Activated naive CD4-positive, alpha-beta T cell treated with anti-CD3 and anti-CD28 coated beads, Interleukin-2, amount 10 ng/mL, durations not matched to agents 7 days and 5 days (primary cell): ENCODE measurements at places on chromosomes 11 and 22.

- no peak for DNase-seq
Measured at GRCh38 chr11:35820614-35821013, 123.2 kb upstream of the LDLRAD3 start.

- DNase-seq: no peak
Measured at GRCh38 chr22:40955571-40955970, 4.4 kb downstream of the RBX1 start.

GRCh38 chr22:25068707-25069106 is 116.2 kb downstream of the KIAA1671 start:
- peak; percentile 74 for DNase-seq

- no peak for DNase-seq
Measured at GRCh38 chr22:45238076-45238956, 2.4 kb downstream of the KIAA0930 start.

- DNase-seq: no peak
Measured at GRCh38 chr11:121588747-121589146, 136.0 kb upstream of the SORL1-AS1 start.

DNA sequence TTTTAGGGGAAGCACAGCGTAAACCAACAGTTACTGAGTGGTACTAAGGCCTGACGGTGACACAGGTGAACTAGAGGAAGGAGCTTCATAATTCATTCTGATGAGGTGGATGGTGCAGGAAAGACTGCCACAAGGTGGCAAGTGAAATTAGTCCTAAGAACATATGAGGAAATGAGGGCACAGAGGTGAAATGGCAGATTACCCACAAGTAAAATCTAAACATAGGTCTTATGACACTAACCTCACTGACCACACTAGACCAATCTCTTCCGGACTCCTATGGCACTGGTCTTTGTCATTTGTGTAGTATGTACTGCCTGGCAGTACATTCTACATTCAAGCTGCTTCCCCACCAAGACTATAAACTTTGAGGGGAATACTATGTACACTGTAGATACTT is 20.2 kb downstream of the GAB2 start:
- peak; percentile 33 for DNase-seq

- DNase-seq: no peak
Measured at GRCh38 chr11:20250644-20251247, 90.5 kb upstream of the DBX1 start.

- DNase-seq: no peak
Measured at GRCh38 chr22:49502126-49502826, 325.4 kb downstream of the BRD1 start.

GRCh38 chr22:34975721-34976120 is 90.2 kb upstream of the ISX start:
- no peak for DNase-seq

- DNase-seq: peak; percentile 67
Measured at GRCh38 chr11:117179048-117179999, 781 bp downstream of the SIDT2 start.

DNA sequence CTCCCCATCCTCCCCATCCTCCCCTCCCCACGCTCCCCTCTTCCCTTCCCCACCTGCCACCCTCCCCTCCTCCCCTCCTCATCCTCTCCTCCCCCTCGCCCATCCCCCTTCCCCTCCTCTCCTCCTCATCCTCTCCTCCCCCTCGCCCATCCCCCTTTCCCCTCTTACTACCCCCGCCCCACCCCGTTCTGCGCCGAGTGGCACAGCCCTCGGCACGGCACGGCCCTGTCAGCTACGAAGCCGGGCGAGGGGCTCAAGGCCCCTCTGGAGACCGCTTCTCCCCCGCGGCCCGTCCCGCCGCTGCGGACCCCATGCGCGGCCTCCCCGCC is 449.9 kb downstream of the OPCML start:
- DNase-seq: peak; percentile 44

DNA sequence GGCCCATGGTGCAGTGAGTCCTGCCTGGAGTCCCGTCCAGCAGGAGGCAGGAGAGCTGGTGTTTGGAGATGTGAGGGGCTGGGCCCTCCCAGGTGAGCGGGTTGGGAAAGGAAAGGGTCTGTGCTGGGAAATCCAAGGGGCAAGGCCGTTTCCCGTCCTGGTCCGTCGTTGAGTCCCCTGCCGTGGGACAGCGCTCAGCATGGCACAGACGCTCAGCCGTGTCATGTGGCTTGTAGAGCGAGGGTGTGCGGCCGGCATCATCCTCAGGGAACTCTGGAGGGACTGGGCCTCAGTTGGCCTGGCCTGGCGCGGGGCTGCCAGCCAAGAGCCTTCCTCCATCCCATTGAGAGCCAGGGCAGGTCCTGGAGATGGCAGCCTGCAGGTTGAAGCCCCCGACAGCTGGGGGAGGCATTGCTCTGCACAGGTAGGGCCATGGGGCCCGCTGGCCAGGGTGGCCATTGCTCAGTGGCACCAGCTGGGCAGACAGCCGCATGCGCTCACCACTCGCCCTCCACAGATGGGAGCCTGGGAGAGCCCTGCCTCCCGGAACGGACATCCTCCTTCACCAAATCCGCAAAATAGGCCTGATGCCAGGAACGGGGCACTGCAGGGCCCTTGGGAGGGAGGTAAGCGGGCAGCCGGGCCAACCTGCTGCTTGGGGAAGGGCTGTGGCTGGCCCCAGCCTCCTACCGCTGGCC is 28.7 kb downstream of the KCNQ1 start:
- DNase-seq: no peak
